ENCODE measurements at places on chromosomes 13 and 19.

DNA sequence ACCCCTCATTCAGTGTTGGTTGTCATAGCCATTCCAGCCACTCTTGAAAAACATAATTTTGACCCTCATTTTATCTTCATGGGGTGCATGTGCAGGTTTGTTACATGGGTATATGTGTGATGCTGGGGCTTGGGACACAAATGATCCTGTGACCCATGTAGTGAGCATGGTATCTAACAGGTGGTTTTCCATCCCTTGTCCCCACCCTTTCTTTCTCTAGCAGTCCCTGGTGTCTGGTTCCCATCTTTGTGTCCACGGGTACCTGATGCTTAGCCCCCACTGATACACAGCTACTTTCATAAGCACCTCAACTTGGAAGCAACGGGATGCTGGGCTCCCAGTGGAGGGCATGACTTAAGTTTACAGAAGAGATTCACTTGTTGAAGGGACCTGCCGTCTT, 373.5 kb downstream of the UQCRFS1 start:
- no peak for DNase-seq

- peak; percentile 92 for DNase-seq
These were observed at the start of gene LILRB4 for GRCh38 chr19:54662730-54663129. TSS of gene LILRB4 (plus strand) at chr19:54662985. CDS start at chr19:54663034, 49 bp downstream.

DNA sequence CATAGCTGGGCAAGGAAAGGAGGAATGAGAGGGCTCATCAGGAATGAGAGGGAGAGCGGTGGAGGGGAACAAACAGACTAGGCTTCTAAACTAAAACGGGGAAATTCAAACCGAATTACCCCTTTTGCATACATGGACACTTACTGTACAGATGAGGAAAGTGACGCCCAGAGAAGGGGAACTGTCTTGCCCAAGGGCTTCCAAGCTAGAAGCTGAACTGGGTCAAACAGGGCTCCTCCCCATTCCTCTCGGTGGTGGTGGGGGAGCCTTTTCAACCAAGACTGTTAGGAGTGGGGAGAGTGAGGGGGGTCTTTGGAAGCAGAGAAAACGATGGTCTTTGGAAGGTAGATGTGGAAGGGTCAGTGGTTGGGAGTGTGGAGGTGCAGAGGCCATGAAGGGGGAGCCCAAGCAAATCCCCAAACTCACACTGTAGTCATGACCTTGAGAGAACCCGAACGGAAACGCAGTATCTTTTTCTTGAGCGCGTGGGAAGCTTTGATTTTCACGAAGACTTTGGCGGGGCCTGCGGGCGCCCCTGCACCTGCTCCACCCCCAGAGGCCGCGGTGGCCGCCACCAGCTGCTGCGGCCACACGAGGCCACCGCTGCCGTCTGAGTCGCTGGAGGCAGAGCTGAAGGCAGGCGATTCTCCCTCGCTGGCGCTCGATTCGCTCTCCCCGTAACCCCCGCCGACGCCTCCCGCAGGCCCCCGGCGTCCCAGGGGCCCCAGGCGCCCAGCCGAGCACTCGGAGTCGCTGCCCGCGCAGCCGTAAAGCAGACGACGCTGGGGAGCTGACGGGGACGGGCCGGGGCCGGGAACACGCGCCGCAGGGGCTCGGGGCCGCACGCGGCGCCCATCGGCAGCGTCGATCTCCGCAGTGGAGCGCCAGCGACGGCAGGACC, 12.3 kb upstream of the GNG8 start:
- DNase-seq: peak; percentile 79

DNA sequence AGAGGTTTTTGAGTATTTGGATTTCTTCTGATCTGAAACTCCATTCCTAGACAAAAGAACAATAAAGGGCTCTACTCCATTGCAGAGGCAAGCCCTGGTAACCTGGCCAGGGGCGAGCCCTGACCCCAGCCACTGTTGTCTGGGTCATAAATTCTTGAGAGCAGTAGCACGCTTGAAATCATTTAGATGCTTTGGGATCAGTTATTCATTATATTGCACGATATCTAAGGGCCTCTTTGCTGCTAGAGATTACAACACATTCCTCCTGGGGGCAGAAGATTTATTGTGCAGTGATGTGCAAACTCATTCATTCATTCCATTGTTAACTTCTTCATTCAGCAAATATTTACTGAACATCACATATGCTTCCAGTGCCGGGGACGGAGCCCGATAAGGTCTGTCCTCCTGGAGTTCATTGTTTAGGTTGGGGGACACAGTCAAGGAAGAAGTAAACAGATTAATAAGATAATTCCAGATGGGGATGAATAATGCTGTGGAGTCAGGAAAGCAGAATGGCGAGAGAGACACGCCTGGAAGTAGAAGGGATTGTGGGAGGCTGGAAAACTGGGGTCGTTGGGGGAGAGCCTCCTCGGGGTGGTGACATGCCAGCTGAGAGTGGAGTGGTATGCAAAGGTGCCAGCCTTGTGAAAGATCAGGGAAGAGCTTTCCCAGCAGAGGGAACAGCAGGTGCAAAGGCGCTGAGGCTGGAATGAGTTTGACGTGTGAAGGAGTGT, 34.9 kb downstream of the SIPA1L3 start:
- DNase-seq: no peak

DNA sequence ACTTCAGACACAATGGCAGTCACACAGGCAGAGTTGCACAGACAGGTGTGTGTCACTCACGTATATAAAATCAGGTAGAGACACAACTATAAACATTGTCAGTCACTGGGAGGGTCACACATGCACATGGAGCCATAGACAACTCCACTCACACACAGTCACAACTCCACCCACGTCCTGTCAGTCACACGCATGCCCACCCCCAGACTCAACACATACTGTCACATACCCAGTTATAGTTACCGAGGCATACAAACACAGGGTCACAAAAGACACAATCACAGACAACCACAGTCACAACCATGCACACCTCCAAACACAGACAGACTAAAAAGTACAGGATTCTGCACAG, 1.5 kb downstream of the NUMBL start:
- no peak for DNase-seq

DNA sequence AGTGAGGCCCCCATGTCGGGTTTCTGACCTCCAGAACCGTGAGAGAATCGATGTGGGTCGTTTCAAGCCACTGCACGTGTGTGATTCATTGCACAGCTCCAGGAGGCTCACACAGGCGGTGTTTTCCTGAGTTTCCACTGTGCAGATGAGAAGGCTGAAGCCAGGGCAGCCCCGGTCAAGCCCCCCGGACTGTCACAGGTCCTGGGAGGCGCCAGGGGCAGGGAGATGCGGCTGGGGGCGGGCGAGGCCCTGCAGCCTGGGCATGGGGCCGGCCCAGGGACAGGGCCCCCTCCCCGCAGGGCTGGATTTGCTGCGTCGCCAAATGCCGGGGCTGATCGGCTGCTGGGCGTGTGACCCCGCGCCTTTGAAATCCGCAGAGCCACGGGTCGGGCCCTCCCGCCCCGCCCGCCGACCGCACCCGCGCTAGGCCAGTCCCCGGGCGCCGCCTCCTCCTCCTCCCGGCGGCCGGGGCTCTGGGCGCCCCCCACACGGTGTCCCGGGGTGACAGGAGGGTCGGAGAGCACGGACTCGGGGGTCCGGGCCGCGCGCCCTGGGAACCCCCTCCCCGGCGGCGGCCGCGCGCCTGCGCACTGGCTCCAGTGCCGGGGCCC, 9.9 kb upstream of the MKNK2 start:
- DNase-seq: peak; percentile 81

DNA sequence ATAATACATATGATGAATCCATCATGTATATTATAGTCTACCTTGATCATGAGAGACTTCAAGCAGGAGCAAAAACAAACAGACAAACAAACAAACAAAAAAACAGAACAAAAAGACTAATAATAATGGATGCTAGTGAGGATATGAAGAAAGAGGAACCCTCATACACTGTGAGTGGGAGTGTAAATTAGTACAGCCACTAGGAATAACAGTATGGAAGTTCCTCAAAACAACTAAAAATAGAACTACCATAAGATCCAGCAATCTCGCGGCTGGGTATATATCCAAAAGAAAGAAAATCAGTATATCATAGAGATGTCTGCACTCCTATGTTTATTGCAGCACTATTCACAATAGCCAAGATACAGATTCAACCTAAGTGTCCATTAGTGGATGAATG, 7.0 kb upstream of the DLEU7 start:
- peak; percentile 84 for DNase-seq

DNA sequence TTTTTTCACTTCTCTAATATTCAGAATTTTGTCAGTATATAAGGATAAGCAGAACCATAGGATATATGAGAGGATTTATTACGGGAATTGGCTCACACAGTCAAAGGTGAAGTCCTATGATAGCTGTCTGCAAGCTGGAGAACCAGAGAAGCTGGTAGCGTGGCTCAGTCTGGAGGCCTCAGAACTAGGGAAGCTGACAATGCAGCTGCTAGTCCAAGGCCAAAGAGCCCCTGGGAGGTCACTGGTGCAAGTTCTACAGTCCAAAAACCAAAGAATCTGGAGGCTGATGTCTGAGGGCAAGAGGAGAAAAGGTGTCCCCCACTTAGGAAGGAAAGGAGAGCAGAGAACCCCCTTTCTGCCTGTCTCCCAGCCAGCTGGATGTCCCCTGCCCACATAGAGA, 114.4 kb downstream of the RNF17 start:
- DNase-seq: no peak

DNA sequence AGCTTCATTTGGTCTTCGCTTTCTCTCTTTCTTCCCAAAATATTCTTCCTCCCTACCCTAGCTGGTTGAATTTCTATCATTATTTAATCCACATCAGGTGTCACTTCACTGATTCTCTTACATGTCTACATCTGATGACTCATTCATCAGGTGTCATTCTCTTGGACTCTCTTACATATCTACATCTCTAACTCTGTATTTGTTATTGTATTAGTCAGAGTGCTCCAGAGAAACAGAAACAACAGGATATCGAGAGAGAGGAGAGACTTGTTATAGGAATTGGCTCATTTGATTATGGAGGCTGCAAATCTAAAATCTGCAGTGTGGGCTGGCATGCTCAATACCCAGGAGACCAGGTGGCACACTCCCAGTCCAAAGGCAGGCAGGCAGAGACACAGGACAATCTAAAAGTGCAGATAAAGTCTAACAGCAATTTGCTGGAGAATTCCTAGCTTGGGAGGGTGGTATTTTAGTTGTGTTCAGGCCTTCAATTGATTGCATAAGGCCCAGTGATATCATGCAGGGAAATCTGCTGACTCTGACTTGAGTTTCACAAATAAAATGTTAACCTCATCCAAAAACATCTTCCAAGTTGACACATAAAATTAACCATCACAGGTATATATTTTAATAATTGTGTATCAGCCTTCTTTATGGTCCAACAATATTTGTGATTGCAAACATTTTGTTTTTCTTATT, 541.4 kb upstream of the SLITRK5 start:
- peak; percentile 14 for DNase-seq

DNA sequence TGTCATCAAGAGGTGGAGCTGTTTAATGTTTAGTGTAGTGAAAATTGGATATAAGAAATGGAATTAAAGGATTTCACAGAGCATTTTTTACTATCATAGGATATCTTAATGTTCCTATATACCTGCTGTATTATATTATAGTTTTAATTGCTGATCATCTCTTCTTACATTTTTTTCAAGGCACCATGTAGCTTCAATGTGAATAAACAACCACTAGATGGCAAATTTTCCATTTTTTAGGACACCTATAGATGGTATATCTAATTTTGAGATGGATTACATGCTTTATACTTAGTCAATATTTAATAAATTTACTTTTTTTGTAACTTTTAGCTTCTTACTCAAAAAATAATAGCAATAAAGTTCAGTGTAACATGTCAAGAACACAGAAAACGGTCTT, 9.0 kb upstream of the ATXN8OS start:
- no peak for DNase-seq

- no peak for DNase-seq
These were observed 41.2 kb upstream of the USPL1 start for GRCh38 chr13:30576528-30576927.

DNA sequence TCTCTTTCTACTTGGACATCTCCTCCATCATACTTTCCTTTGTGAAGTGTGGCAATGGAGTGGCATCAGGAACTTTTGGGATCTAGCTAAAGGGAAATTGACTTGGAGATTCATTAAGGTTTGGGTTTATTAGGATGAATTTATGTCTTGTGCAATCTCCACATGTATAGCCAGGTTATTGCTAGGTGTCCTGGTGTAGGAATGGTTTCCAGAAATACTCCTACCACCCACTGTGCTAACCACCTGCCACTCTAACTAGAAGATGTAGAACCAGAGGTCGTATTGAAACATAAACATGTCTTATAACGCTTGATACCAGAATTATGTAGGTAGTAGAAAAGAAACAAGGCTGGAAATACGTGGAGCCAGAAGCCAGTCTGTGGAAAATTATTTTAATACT, 38.1 kb upstream of the MED4 start:
- DNase-seq: no peak

GRCh38 chr19:45591004-45591637, 6.5 kb upstream of the OPA3 start:
- DNase-seq: no peak

GRCh38 chr13:110200276-110200870, 106.6 kb downstream of the COL4A1 start:
- DNase-seq: no peak

DNA sequence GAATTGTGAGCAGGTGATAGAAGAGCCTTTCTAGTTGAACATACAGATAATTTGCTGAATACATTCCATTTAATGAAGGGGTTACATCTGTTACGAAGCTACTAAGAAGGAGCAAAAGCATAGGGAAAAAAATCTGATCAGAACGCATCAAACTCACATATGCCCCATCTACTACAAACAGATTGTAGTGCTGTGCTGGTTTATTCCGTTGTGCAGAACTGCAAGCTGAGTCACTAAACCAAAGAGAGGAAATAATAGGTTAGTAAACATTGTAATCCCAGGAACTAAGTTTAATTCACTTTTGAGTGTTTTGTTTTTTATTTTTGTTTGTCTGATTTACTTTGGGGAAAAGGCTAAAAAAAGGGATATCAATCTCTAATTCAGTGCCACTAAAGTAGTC, 136.3 kb downstream of the CDK8 start:
- DNase-seq: no peak

DNA sequence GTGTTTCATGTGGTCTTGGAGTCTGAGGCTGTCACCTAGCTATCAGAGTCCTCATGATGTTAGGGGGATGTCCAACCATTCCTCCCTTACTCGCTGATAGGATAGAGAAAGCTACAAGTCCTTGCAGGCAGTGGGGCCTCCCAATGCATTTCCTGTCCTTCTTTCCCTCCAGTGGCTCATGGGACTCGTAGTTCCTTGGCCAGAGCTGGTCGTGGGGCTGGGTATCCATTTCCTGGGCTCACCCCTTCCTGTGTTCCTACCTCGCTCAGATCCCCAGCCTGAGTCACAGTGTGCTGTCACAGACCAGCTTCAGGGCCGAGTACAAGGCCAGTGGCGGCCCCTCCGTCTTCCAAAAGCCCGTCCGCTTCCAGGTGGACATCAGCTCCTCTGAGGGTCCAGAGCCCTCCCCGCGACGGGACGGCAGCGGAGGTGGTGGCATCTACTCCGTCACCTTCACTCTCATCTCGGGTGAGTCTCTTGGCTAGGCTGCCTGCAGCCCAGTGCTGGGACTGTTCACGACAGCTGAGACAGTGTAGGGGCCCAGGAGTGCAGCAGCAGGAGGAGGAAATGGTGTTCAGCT, 19.1 kb downstream of the TMEM150B start:
- no peak for DNase-seq

GRCh38 chr13:27869436-27870095, 50.2 kb upstream of the PDX1 start:
- DNase-seq: no peak
